Adipocyte (in vitro differentiated cells): ENCODE measurements at places on chromosomes 12 and 14.

DNA sequence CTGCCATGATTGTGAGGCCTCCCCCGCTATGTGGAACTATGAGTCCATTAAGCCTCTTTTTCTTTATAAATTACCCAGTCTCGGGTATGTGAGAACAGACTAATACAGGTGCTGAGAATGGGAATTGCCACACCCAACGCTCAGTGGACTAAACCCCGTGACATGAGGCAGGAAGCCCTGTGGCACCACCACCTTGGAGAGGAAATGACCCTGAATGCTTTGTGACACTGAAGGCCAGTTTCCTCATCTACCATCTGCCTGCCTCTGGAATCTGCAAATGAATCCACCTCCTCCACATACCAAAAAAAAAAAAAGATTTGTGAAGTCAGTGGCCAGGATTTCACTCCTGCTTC, 41.6 kb downstream of the NT5DC3 start:
- no peak for DNase-seq

- no peak for DNase-seq
Measured at GRCh38 chr12:111175396-111176094, 193.3 kb downstream of the PHETA1 start.

DNA sequence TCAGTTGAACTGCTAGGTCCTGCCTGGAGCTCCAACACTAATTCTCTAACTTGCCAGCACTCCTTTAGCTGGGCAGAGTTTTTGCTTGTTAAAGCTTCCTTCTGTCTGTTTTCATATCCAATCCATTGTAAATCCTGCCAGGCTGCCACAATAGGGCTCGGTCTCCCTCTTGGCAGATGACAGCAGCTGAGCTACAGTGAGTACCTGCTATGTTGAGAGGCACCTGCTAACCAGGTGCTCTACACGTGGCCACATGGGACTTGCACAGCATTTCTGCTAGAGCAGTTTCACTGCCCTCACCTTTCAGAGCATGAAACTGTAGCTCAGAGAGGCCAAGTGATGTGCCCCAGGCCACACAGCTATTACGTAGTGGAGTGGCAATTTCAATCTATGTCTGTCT, 106.6 kb upstream of the NOS1 start:
- no peak for DNase-seq

DNA sequence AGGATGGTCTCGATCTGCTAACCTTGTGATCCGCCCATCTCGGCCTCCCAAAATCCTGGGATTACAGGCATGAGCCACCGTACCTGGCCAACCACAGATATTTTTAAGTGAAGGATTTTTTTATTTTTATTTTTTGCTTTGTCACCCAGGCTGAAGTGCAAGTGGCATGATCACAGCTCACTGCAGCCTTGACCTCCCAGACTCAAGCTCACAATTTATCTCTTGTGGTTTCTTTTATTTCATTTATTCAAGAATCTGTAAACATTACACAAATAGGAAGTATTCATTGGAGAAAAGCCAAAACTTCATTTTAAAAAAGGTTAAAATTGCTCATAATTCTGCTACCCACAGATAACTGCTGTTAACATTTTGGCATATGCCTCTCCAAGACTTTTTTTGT, 13.3 kb downstream of the MOAP1 start:
- no peak for DNase-seq
